Mesendoderm (in vitro differentiated cells): ENCODE measurements at places on chromosomes 4 and X.

DNA sequence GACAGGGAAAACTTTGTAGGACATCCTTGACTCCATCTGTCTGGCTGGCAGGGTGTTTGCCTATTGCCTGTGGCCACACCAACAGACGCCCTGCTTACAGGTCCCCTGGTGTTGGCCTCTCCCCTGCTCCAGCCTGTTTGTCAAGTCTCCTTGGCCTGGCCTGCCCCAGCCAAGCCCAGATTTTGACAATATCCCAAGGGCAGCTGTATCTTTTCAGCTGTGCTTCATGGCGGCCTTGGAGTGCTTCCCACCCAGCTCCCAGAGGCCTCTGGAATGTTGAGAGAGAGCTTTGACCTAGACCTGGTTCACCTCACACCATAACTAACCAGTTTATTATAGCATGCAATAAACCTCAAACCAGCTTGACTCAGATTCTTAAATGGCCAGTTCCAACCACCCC is 204.0 kb upstream of the NHS start:
- H3K4me1 ChIP-seq = no peaks in the 10 kb centered on the region
- H3K4me3 ChIP-seq = no peak overlapping the region
- no peak for DNase-seq
- no peak overlapping the region for H3K27ac ChIP-seq

- H3K4me3 ChIP-seq = peak overlapping the region; percentile 84
- no peaks in the 10 kb centered on the region for H3K27me3 ChIP-seq
These were observed 765 bp downstream of the ENOPH1 start for GRCh38 chr4:82430964-82431745.

- H3K4me1 ChIP-seq = no peaks in the 10 kb centered on the region
- H3K36me3 ChIP-seq = no peaks in the 10 kb centered on the region
- DNase-seq = no peak
- H3K27ac ChIP-seq = no peak overlapping the region
These were observed 117.9 kb downstream of the INPP4B start for GRCh38 chr4:142728233-142728632.

- H3K27me3 ChIP-seq = no peaks in the 10 kb centered on the region
- no peak for DNase-seq
- H3K36me3 ChIP-seq = no peaks in the 10 kb centered on the region
- H3K4me3 ChIP-seq = no peak overlapping the region
- no peak overlapping the region for H3K27ac ChIP-seq
These were observed 121.2 kb downstream of the VEGFC start for GRCh38 chr4:176671532-176671931.

GRCh38 chrX:120522820-120523219 is 37.9 kb downstream of the CUL4B start:
- H3K36me3 ChIP-seq = no peaks in the 10 kb centered on the region
- no peak overlapping the region for H3K27ac ChIP-seq
- H3K4me1 ChIP-seq = no peaks in the 10 kb centered on the region
- H3K27me3 ChIP-seq = no peaks in the 10 kb centered on the region
- DNase-seq = no peak

GRCh38 chr4:26741491-26741871 is 119.2 kb upstream of the STIM2 start:
- no peak overlapping the region for H3K27ac ChIP-seq
- no peak for DNase-seq
- no peaks in the 10 kb centered on the region for H3K36me3 ChIP-seq
- no peaks in the 10 kb centered on the region for H3K4me1 ChIP-seq
- no peaks in the 10 kb centered on the region for H3K27me3 ChIP-seq

GRCh38 chrX:154370300-154371016 is 4.0 kb downstream of the FLNA start:
- H3K27me3 ChIP-seq = no peaks in the 10 kb centered on the region
- H3K27ac ChIP-seq = peak overlapping the region; percentile 86
- H3K4me3 ChIP-seq = peak overlapping the region; percentile 97
- H3K4me1 ChIP-seq = no peaks in the 10 kb centered on the region

GRCh38 chr4:73064536-73064935 is 5.0 kb downstream of the COX18 start:
- H3K27me3 ChIP-seq = no peaks in the 10 kb centered on the region
- H3K4me1 ChIP-seq = no peaks in the 10 kb centered on the region
- no peak overlapping the region for H3K4me3 ChIP-seq
- H3K36me3 ChIP-seq = no peaks in the 10 kb centered on the region
- H3K27ac ChIP-seq = no peak overlapping the region
- no peak for DNase-seq

DNA sequence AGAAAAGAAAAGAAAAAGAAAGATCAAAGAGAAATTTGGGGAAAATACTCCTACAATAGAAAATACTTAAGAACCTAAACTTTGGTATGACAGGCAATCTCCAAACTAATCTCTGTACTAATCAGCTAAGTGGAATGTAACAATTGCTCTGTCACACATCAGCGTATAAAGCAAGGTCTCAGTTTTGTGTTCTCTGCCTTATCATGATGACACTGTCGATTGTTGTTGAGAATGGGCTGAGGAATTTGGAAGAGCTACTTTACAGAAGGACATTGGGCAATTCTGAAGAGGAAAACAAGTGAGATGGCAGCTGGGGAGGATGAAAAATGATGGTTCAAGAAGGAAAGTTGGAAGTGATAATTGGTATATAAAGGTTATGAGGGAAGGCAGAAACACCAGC is 486.0 kb upstream of the HTR2C start:
- no peaks in the 10 kb centered on the region for H3K4me1 ChIP-seq
- DNase-seq = peak; percentile 76

DNA sequence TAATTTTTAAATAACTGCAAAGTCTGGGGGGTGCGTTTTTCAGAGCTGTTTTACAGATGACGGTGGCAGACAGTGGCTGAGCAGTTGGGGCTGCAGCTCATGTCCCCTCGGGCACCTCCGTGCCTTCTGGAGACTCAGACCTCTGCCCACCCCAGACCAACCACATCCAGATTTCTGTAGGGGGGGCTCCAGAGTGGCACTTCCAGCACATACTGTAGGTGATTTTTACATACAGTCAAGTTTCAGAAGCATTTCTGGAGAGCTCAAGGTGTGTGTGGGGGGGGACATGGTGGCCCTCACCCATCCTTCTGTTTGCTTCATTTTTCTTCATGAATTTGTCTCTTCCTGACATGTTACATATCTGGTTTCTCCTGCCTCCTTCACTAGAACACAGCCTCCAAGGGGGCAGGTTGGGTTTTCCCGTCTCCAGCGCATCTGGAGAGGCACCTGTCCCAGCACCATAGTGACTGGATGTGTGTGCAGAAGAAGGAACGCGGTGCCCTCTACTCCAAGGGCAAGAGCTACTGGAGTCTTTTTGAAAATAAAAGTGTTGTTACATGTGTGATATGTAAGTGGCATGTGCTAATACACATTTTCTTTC is 37.5 kb downstream of the TMEM271 start:
- H3K36me3 ChIP-seq = no peaks in the 10 kb centered on the region
- no peak overlapping the region for H3K4me3 ChIP-seq
- H3K4me1 ChIP-seq = no peaks in the 10 kb centered on the region
- H3K27ac ChIP-seq = no peak overlapping the region
- no peaks in the 10 kb centered on the region for H3K27me3 ChIP-seq

DNA sequence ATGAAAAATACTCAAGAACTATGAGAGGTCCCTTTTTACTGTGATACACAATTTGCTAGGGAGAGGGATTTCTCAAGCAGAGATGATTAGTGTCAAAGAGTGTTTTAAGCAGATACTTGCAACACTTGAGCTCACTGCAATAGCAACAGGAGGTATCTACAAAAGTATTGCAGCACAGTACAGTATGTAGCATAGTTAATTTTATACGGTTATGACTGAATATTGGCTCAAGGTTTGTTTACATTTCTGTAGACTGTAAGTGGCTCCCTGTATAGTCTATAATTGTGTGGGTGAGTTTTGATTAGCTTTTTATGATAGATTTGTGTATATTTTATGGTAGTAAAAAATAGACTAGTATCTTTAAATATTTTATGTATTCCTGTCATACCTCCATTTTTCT is 1177.2 kb downstream of the TECRL start:
- H3K4me3 ChIP-seq = no peak overlapping the region
- H3K27me3 ChIP-seq = no peaks in the 10 kb centered on the region
- H3K4me1 ChIP-seq = no peaks in the 10 kb centered on the region
- no peaks in the 10 kb centered on the region for H3K36me3 ChIP-seq
- H3K27ac ChIP-seq = no peak overlapping the region

GRCh38 chr4:118389721-118390120 is 36.9 kb upstream of the PRSS12 start:
- H3K4me3 ChIP-seq = no peak overlapping the region
- DNase-seq = no peak
- H3K27ac ChIP-seq = no peak overlapping the region

- no peak overlapping the region for H3K27ac ChIP-seq
- no peak overlapping the region for H3K4me3 ChIP-seq
- no peaks in the 10 kb centered on the region for H3K27me3 ChIP-seq
- DNase-seq = no peak
- peaks cover under 1% of the 10 kb centered on the region for H3K4me1 ChIP-seq
These were observed 38.8 kb downstream of the ZBTB49 start for GRCh38 chr4:4328840-4329239.

GRCh38 chr4:168409089-168409801 is 71.0 kb downstream of the DDX60L start:
- no peak overlapping the region for H3K4me3 ChIP-seq
- DNase-seq = no peak
- H3K27me3 ChIP-seq = no peaks in the 10 kb centered on the region
- no peaks in the 10 kb centered on the region for H3K4me1 ChIP-seq

- H3K36me3 ChIP-seq = no peaks in the 10 kb centered on the region
- H3K27ac ChIP-seq = no peak overlapping the region
- H3K4me1 ChIP-seq = no peaks in the 10 kb centered on the region
- no peak for DNase-seq
- no peak overlapping the region for H3K4me3 ChIP-seq
These were observed 2.5 kb upstream of the LNX1 start for GRCh38 chr4:53593765-53594164.

DNA sequence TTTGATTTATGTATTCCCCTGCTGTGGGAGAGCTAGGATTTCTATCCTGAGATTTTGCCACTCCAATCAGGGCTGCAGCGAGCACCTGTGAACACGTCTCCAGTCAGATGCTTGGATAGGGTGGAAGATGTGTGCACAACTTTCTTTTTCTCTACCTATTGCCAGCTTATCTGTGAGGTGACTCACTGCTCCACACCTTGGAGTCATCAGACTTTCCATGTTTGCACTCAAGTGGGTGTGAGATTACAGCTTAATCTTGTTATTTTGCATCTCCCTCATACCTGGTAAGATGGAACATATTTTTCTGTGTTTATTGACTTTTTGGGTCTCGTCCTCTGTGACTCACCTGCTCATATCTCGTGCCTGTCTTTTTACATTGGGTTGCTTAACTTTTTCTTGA is 32.2 kb downstream of the PSAPL1 start:
- no peak overlapping the region for H3K4me3 ChIP-seq
- no peak overlapping the region for H3K27ac ChIP-seq
- no peaks in the 10 kb centered on the region for H3K4me1 ChIP-seq
- no peaks in the 10 kb centered on the region for H3K27me3 ChIP-seq
- no peak for DNase-seq
- no peaks in the 10 kb centered on the region for H3K36me3 ChIP-seq

DNA sequence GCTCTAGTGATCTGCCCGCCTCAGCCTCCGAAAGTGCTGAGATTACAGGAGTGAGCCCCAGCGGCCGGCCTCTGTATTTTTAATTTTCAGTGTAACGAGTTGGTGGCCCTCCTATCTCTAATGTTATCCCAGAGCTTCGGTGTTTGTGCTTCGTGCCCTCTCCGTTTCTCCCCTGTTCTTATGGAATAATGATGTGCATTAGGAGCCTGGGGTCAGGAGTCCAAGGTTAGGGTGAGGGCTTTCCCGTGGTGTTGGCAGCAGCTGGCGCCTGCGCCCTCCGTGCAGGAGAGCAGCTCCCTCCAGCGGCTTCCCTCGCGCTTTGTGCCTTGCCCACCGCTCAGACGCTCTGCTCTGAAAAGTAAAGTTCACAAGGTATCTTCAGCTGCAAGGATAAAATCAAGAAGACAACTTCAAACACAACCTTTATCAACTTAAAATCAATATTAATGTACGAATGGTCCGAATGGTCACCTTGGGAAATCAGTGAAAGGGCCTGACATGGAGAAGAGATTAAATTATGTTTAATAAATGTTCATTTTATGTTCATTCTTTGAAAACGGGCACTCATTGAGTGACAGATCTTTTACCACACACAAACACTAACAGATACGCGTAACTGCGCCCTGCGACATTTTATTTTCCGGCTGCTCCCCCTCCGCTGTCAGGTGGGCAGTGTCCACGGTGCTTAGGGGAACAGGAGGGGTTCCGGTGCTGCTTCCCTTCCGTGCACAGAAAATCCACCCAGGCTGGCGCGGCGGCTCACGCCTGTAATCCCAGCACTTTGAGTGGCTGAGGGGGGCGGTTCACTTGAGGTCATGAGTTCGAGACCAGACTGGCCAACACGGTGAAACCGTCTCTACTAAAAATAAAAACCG is 62.4 kb downstream of the TRAPPC11 start:
- peak; percentile 44 for DNase-seq
- H3K4me3 ChIP-seq = no peak overlapping the region
- H3K4me1 ChIP-seq = no peaks in the 10 kb centered on the region

DNA sequence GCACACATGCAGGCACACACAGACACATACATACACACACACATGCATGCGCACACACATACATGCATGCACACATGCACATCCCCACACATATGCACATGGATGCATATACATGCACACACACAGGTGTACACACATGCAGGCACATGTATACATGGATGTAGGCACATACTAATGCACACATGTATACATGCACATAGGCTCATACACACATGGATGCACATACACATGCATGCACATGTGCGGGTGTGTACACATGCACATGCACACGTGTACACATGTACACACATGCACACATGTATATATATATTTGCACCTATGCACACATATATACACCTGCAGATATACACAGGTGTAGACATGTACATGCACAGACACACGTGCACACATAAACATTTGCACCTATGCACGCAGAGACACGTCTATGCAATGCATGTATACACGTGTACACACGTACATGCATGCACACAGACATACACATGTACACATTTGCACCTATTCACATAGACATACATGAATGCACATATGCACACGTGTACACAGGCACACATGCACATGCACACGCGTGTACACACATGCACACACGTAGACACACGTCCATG is 4.0 kb downstream of the PLCXD1 start:
- no peaks in the 10 kb centered on the region for H3K27me3 ChIP-seq
- H3K27ac ChIP-seq = no peak overlapping the region
- DNase-seq = no peak
- no peak overlapping the region for H3K4me3 ChIP-seq

DNA sequence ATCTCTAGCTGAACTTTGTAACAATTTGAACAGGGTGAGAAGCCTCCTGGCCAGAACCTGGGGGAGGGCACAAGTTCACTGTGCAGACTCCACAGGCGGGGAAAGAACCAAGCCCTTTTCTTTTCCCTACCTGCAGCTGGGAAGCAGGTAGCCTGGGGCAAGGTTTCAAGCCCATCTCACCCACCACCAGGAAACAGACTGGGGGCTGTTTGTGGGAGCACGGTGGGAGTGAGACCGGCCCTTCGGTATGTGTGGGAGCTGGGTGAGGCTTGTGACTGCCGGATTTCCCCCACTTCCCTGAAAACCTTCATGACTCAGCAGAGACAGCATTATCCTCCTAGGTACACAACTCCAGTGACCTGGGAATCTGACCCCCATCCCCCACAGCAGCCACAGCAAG is 211.7 kb downstream of the ZNF674 start:
- no peak overlapping the region for H3K27ac ChIP-seq
- no peak overlapping the region for H3K4me3 ChIP-seq
- DNase-seq = no peak
- H3K4me1 ChIP-seq = no peaks in the 10 kb centered on the region
- H3K36me3 ChIP-seq = no peaks in the 10 kb centered on the region

GRCh38 chrX:37349221-37350033 is at the start of gene PRRG1:
TSS of gene PRRG1 (plus strand) at chrX:37349364. CDS start at chrX:37406250, 56,886 bp downstream.
- H3K27me3 ChIP-seq = no peaks in the 10 kb centered on the region
- peak within 1 kb of the TSS; percentile 79 for H3K4me3 ChIP-seq
- peak; percentile 89 for DNase-seq
- no peaks in the 10 kb centered on the region for H3K4me1 ChIP-seq

- no peak for DNase-seq
These were observed 90.0 kb downstream of the ELOVL6 start for GRCh38 chr4:110108422-110108821.
